ENCODE measurements at places on chromosomes 5 and 9. TPM values are rescaled to one million over a fixed set of nuclear protein-coding genes. Genes with fewer than 3 reads are reported as not detected.

NRG2 gene
- total RNA-seq: 1.8 TPM

DND1 gene
- 0.47 TPM for total RNA-seq

CKS2 gene
- total RNA-seq: 389 TPM

IL13 gene
- total RNA-seq: not detected

FBN2 gene
- 18.3 TPM for total RNA-seq

NSG2 gene
- 0.05 TPM for total RNA-seq

FGF10 gene
- not detected for total RNA-seq

TEK gene
- total RNA-seq: 0.12 TPM

ARHGEF28 gene
- total RNA-seq: 13.3 TPM

TSLP gene
- total RNA-seq: not detected

PCDHGA4 gene
- 0.15 TPM for total RNA-seq

HEMGN gene
- not detected for total RNA-seq

ZBTB26 gene
- 2.0 TPM for total RNA-seq

HAUS6 gene
- total RNA-seq: 20.6 TPM

HAVCR1 gene
- total RNA-seq: 50.1 TPM

ZDHHC11B gene
- 1.1 TPM for total RNA-seq

IFNA4 gene
- not detected for total RNA-seq

GPSM1 gene
- total RNA-seq: 12.6 TPM

PALM2AKAP2 gene
- 0.47 TPM for total RNA-seq

HTR1A gene
- not detected for total RNA-seq
